ENCODE measurements at places on chromosomes 1 and 21.
A peak's percentile ranks its signal among the peaks of the same experiment; 100 is the strongest.

DNA sequence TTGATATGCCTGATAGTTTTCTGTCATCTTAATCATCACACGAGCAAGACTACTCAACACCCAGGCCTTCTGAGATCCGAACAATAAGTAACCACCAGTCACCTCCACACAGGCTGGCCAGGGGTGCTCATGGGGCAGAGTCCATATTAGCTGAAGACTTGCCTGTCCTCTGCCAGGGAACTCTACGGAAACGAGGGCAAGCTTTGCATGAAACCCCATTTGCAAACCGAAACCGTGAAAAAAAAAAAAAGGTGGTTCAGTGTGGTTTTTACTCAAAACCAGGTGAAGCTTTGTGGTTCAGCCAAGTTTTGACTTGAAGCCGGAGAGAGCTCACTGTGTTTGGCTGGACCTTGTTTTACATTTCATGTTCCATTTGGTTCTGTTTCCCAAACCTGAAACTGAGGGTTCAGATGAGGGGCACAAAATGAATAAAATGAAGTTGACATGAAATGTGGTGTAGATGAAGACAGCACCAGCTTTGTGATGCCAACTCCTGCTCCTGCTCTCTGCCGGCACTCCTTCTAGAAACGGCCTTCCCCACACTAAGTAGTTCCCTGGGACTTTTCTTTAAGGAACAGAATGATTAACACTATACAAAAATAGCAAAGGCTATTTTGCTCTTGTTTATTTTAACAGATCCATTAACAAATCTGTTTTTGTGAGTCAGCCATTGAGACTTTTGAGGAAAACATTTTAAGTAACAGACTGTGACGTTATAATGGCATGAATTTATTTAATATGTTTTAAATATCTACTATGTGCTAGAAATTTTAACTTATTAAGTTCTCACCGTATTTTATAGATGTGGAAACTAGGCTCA is 74.7 kb downstream of the RUNX1 start:
- no peak for DNase-seq

DNA sequence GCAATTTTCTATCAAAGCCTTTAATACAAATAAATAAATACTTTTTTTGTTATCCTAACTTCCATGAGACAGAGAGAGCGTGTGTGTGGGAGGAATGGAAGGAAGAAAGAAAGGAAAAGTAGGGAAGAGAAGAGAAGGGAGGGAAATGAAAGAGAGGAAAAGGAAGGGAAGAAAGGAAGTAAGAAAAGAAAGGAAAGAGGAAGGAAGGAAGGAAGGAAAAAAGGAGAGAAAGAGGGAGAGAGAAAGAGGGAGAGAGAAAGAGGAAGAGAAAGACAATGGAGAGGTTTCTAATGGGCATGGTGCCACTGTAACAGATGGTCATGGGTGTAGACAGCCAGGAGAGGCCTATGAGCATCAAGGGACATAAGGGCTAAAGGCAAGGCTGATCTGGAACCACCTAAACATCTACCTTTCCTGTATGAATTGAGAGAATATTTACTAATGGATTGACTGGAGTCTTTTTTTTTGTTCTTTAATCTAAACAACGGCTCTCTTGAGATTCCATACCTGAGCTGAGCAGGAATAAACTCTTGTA is 234.9 kb downstream of the PTPRC start:
- no peak for DNase-seq

- peak; percentile 65 for DNase-seq
These were observed 189.9 kb downstream of the ZC3H11B start for GRCh38 chr1:219422811-219423598.

GRCh38 chr1:47409311-47410067 is 6.6 kb upstream of the FOXE3 start:
- peak; percentile 62 for DNase-seq

DNA sequence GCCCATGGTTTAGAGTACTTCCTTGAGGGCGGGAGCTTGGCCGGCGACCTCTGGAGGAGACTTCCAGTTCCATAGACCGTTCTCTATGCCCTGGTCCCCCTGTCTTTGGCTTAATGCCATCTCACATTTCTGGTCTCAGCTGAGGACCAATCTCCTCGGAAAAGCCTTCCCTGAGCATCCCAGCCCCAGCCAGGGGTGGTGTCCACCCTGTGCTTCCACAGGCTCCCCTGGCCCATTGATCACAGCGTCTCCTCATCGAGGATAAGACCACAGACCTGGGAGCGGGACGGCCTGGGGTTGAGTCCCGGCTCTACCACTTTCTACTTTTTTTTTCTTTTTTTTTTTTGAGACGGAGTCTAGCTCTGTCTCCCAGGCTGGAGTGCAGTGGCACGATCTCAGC is 14.5 kb downstream of the WNT4 start:
- no peak for DNase-seq

DNA sequence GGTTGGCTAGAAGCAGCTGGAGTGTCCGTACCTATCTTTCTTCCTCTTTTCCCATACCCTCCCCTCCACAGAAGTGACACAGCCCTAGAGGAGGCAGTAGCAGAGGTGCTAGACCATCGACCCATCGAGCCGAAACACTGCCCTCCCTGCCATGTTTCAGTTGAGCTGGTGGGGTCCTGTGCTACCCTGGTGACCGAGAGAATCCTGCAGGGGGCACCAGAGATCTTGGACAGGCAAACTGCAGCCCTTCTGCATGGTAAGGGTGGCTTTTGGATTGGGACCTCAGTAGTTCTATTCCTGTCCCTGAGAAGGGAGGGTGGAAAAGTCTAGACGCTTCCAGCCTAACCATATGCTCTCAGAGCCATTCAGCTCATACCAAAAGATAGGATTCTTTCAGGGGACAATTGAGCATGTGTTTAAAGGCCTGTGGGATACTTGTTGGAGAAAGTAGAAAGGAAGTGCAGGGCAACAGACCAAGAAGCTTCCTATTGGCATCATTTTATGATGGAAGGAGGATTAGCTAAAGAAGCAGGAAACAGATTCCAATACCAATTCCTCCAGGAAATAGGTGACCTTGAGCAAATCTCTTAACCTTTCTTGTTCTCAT is 11.7 kb upstream of the BNIPL start:
- peak; percentile 74 for DNase-seq
